CD4-positive, alpha-beta T cell treated with Interleukin-6 for 4 hours (primary cell): ENCODE measurements at places on chromosomes 11 and 22.

- no peak for DNase-seq
These were observed 19.9 kb upstream of the CTSC start for GRCh38 chr11:88357323-88358039.

DNA sequence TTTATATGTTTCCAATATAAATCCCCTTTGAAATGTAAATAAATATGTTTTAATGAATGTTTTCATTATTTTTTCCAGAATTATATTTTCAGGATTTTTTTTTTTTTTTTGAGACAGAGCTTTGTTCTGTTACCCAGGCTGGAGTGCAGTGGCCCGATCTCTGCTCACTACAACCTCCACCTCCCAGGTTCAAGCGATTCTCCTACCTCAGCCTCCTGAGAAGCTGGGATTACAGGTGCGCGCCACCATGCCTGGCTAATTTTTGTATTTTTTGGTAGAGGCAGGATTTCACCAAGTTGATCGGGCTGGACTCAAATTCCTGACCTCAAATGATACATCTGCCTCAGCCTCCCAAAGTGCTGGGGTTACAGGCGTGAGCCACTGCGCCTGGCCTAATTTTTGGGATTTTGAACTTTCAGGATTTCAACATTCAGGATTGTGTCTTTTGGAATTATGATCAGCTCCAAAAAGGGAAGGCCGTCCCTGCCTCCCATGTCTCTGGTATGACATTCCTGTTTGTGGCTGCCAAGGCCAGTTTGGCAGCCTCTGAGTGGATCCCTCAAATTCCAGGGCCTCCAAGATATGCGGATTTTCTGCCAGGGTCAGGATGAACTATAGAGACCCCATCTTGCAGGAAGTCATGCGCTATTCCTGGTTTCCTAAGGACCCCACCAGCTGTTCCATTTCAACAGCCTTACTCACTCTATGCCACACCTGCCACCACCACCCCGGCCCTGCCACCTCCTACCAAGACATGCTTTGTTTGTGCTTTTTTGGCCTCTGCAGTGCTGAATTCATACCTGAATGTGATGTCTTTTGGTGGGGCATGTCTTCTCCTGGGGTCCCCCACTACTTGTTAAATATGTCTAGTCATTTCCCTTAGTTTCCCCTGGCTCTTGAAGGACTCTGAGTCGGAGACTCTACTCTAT lies 21.9 kb upstream of the TMPRSS4 start:
- DNase-seq, result no peak

DNA sequence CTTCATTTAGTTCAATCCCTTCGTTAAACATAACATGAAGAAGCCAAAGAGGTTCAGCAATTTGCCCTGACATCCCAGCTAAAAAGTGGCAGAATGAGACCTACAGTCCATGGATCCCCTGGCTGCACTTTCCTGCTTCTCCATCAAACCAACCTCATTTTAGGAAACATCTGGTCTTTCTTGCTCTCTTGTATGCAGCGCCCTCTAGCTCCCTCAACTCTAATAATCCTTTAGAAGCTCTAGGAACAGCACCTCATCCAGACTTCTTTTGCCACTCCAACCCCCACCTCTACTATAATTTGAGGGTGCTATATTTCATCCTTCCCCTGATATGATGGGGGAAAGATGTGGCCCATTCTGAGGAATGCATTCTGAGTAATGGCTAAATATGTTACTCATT lies 7.4 kb downstream of the CNTF start:
- DNase-seq, result peak; percentile 41

- no peak for DNase-seq
These were observed 17.0 kb downstream of the C11orf96 start for GRCh38 chr11:43959321-43959995.

- no peak for DNase-seq
These were observed 266.7 kb downstream of the FAM76B start for GRCh38 chr11:95522874-95523273.

GRCh38 chr11:2701898-2702434 lies 2.2 kb upstream of the KCNQ1OT1 start:
- no peak for DNase-seq

- DNase-seq, result no peak
These were observed 4.3 kb upstream of the OR52R1 start for GRCh38 chr11:4808476-4808875.

GRCh38 chr11:109994907-109995306 lies 98.3 kb upstream of the ZC3H12C start:
- no peak for DNase-seq

GRCh38 chr11:127390465-127390864 lies 389.9 kb upstream of the KIRREL3 start:
- no peak for DNase-seq

DNA sequence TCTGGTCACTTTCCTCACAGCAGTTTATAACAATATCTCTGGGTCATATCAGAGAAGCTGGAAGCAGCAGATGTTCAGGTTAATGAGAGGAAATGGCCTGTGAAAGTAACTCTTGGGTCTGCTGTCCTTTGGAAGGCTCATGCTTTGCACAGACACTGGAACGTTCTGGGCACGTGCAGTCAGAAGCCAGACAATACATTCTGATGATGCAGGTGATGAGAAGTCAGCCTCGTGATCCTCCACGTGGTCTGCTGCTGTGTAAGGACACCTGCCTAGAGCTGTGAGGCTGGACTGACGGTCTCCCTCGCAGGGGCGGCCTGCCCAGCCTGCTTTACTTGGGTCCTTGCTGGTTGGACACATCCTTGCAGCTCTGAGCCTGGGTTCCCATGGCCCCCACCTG lies 18.8 kb upstream of the ADORA2A start:
- DNase-seq, result no peak

DNA sequence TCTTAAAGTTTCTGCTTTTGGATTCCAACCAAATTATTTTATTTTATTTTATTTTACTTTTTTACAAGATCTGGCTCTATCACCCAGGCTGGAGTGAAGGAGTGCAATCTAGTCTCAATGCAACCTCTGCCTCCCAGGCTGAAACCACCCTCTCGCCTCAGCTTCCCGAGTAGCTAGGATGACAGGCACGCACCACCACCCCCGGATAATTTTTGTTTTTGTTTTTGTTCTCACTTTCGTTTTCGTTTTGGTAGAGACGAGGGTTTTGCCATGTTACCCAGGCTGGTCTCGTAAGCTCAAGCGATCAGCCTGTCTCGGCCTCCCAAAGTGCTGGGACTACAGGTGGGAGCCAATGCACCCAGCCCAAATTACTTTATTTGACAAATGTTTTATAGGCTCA lies 219.8 kb downstream of the ETS1 start:
- peak; percentile 54 for DNase-seq

DNA sequence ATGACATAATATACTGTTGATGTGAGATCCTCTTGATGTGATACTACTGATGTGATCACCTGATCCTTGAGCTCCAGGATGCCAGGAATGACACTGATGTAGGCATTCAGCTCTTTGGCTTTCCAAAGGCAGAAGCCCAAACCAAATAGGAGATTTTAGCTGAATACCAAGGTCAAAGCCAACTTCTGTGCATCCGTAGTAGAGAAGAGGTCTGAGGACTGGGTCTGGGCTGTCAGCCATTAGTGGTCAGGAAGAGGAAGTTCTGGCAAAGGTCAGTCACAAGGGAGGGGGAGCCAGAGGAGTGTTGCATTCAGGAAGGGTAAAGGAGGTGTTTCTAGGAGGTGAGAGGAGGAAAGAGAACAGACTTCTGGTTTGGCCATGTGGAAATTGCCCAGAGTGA lies 53.4 kb upstream of the PARVG start:
- no peak for DNase-seq

- DNase-seq, result no peak
These were observed 33.7 kb downstream of the CTTN start for GRCh38 chr11:70432065-70432464.

- no peak for DNase-seq
These were observed 1.9 kb downstream of the EHBP1L1 start for GRCh38 chr11:65577756-65578109.

- no peak for DNase-seq
These were observed 28.6 kb upstream of the RASL10A start for GRCh38 chr22:29344137-29344536.

- no peak for DNase-seq
These were observed 73.4 kb upstream of the YWHAH start for GRCh38 chr22:31870890-31871289.

DNA sequence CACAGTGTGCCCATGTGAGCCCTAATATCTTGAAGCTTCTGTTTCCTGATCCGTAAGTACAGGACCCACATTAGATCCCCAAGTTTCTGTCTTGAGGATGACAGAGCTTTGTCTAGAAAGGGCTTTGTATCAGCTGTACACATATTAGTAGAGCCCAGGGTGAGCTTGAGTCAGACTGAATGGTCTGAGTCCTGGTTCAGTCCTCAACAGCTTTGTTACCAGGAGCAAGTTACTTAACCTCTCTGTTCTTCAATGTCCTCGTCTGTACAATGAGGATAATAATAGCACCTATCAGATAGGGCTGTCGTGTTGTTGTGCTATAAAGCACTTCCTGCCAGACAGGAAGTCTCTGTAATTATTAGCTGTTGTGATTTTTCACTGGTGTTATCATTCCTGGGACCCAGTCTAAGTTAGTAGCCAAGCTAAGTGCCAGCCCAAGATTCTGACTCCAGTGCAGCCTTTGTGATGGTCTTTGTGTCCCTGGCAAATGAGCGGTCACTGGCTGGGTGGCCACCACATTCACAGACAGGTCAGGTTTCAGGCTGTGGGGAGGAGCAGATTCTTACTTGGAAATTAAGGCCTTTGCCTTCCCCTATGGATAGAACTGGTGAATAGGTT lies 6.8 kb downstream of the TOM1 start:
- DNase-seq, result peak; percentile 17

GRCh38 chr22:50569041-50569459 lies 6.3 kb upstream of the SYCE3 start:
- no peak for DNase-seq

GRCh38 chr11:66885950-66886440 lies 29.1 kb downstream of the LRFN4 start:
- no peak for DNase-seq

DNA sequence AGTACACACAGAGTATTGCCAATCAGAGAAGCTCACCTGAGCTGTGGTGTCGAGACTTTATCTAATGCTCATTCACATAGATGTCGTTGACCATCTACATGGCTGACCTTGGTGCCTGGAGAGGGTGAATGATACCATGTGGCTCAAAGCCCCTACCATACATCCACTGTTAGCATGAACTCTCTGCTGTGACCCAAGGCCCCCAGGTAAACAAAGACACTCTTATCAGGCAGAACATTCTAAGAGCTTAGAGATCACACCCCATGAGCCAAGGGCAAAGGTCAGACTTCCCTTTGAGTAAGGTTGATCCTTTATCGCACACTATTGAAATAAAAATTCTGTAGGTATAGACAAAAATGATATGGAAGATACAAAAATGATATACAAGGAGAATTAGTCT lies 15.0 kb upstream of the PIWIL3 start:
- no peak for DNase-seq

GRCh38 chr11:1290052-1291040 lies 19.1 kb downstream of the TOLLIP start:
- no peak for DNase-seq

GRCh38 chr11:94295534-94295933 lies 8.8 kb upstream of the IZUMO1R start:
- DNase-seq, result no peak
